Effector CD8-positive, alpha-beta T cell (primary cell): ENCODE measurements at places on chromosomes 13 and 19.

GRCh38 chr13:78160793-78161192 is 242.2 kb upstream of the EDNRB start:
- no peak for DNase-seq

- DNase-seq: no peak
These were observed 19.9 kb downstream of the TINCR start for GRCh38 chr19:5547881-5548280.

- no peak for DNase-seq
These were observed 14.1 kb downstream of the PROSER1 start for GRCh38 chr13:39023761-39024160.

DNA sequence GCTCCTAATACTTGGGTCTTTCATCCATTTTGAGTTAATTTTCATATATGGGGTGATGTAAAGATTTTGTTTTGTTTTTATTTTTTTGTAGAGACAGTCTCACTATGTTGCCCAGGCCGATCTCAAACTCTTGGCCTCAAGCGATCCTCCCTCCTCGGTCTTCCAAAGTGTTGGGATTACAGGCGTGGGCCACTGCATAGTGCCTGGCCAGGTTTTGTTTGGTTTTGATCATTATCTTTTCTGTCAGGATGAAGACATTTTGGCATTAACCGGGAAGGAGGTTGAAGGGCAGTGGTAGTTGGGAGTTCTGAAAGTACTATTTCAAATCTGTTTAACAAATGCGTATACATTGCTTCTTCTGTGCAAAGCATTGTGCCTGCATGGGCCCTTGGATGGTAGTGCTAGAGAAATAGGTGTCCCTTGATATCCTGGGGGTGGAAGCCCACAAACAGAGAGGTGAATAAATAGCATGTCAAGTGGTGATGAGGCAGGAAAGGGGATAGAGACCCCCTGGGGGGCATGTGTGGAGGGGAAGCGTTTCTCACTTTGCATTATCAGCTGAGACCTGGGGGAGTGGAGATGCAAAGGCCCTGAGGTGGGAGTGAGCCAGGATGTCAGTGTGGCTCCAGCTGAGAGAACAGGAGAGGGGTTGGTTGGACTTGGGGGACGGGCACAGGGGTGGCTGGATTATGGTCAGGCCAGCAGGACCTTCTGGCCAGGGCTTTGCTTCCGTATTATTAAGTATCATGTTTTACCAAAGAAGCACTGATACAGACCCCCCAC is 41.4 kb downstream of the GATAD2A start:
- no peak for DNase-seq

DNA sequence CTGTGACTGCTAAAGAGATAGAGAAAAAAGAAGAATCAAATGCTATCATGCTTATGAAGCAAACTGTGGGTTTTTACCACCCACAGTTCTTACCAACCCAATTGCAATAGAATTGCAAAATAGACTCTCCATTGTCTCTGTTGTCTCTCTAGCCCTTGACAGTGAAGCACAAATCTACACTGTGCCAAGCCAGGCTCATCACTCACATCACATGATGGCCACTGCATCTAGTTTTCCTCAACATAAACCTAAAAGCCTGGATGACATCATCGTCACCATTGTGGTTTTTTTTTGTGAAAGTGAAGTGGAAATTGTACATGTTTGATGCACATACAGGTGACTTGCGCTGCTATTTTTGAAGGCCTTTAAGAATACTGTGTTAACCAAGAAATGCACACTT is 56.1 kb downstream of the KL start:
- no peak for DNase-seq

- no peak for DNase-seq
These were observed 3.0 kb upstream of the TNNT1 start for GRCh38 chr19:55152017-55152416.
